ENCODE measurements at places on chromosomes 12 and 14.

DNA sequence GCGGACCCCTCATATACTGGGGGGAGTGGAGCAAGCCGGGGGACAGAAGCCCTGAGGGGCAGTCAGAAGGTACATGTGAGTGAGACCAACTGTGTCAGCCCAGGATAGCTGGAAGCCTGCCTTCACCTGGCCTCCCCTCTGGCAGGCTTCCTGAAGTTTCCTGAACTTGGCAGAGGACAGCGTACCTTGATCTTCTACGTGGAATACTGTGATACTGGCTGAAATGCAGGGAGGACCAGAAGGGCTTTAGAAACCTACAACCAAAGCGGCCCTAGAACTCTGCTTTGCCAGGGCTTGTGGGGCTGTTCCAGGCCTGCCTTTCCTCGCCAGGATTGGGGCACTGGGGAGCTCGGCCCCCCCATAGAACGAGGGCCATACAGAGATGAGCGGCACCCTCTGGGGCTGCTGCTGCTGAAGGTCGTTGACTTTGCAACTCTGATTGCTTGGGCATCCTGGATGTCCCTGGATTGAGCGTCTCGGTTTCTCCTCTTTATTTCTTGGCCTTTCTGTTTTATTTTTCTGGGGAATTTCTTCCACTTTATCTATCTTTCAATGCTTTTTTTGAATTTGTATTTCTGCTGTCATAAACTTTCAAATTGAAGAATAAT lies 66.5 kb downstream of the SLC25A47 start:
- DNase-seq, result no peak

DNA sequence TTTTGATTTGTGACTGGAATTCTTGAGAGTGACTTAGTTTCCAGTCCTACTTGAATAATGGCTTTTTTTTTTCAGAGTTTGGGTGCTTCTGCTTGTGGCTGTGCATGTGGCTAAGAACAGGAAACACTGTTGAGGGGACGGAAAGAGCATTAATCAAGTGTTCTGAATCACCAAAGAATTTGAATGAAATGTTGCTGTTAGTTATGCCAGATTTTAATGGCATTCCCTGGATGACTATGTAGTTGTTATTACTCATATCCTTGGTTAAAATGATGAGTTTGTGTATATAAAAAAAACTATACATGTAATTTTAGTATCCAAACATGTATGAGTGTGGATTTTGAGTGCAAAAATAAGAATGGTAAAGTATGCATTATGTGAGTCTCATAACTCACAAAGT lies 347.9 kb downstream of the BCAT1 start:
- DNase-seq, result no peak

- no peak for DNase-seq
Observed at GRCh38 chr14:91919814-91920213, 27.7 kb downstream of the FBLN5 start.

DNA sequence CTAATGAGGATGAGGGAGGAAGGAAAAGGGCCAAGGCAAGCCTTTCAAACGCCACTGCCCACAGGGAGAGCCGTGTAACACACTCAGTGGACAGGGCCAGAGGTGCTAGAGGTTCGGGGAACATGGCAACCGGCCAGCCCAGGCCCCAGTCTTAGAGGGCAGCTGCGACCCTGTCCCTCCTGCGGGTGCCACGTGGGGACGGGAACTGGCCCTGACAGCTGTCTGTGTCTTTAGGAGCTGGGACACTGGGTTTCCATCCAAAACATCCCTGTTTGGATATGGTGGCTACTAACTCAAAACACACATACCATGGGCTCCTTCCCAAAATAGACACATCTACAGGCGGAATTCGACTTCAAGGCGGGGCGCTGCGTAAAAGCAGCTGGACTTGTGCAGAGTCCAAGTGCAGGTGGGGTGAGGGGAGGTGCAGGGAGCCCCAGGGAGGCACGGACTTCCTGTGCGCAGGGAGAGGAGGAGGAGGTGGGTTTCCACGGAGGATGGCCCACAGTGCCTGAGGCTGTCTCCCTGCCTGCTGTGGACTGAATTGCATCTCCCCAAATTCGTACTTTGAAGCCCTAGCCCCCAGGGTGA lies 184.7 kb downstream of the PIWIL1 start:
- DNase-seq, result no peak

DNA sequence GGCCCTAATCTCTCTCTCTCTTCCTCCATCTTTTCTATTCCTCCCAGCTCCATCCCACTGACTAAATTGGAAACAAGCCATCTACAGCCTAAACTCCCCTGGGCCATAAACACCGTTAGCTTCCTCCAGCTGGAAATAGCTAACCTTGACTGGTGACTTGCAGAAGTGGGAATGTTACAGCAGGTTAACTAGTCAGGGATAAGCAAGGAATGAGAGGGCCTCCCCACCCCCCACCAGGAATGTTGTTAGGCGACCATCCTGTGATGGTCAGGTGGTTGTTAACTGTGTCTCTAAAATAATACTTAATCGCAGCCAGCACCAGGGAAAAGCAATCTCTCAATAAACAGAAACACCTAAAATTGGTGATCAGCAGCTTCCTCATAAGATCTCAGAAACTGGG lies 40.8 kb downstream of the MIS18BP1 start:
- DNase-seq, result no peak

- no peak for DNase-seq
Observed at GRCh38 chr12:53102883-53103807, at the start of gene SOAT2. TSS of gene SOAT2 (plus strand) at chr12:53103486. CDS start at chr12:53103578, 92 bp downstream.

DNA sequence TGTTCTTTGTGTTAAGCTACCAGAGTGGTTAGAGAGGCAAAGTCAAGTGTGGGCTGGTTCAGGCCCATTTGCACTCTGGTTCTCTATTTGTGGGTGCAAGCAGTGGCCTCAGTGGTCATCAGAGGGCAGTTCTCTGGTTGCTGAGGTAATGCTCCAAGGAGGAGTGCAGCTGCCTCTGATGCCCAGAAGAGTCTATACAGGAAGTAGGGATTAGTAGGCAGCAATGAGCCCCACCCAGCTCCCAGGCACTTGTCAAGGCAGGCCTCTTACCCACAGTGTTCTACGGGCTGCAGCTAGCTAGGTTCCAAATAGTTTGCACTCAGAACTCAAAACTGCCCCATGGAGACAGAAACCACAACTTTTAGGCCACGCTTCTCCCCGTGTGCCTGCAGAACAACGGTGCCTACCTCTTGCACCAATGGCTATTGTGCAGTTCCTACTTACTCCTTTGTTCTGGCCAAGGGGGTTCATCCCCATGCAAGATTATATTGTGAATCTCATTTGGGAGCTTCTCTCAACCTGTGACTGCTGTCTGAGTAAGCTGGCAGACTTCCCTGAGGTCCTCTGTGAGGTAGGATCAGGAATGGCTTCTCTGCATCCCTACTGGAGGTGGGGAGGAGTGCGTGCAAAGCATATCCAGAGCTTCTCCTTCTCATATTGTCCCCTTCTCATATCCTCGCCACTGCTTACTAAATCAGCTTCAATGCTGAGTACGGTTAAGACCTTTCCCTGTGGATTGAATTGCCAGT lies 410.3 kb upstream of the LMO3 start:
- DNase-seq, result no peak
